ENCODE measurements at places on chromosomes 13 and 19. TPM values are rescaled to one million over a fixed set of nuclear protein-coding genes. Genes with fewer than 3 reads are reported as not detected.

The ZNF350 gene
- total RNA-seq = 18.9 TPM

The TIMM50 gene
- total RNA-seq = 52.4 TPM

The CAPS gene
- 82.1 TPM for total RNA-seq

The ZGLP1 gene
- 4.6 TPM for total RNA-seq

The CYP2A6 gene
- total RNA-seq = not detected

The CYP2F1 gene
- total RNA-seq = not detected

DNA sequence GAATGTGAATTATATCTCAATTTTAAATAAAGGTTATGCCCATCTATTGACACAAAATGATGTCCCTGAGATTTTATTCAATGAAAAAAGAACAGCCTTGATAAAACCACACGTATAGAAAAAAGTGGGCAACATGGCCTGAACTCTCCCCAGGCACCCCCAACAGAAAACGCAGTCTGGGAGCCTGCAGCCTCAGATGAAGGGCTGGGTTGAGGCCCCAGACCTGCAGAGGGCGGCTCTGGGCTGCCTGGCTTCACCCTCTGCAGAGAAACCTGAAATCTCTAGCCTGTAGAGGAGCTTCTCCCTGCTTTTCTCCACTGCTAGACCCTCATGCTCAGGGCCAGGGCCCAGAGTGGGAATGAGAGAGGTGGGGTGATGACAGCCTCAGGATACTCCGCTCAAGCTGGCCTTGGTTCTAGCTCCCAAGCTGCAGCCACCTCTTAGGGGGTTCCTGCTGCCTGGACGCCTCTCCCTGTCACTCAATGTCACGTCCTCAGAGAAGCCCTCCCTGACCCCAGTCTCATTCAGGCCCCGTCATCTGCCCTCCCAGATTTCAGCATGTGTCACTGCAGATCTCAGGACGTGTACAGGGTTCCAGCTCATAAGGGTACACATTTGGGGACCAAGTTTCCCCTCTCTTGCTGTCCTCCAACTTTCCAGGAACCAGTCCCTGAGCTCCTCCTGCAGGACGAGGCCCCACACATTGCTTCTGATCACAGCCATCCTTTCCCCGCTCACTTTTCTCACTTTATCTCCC, 1.8 kb downstream of the MBD3 start:
- H3K27ac ChIP-seq = no peak overlapping the region
- H3K4me1 ChIP-seq = peaks cover 8% of the 10 kb centered on the region
- H3K4me3 ChIP-seq = peak overlapping the region; percentile 19
- H3K36me3 ChIP-seq = no peaks in the 10 kb centered on the region

DNA sequence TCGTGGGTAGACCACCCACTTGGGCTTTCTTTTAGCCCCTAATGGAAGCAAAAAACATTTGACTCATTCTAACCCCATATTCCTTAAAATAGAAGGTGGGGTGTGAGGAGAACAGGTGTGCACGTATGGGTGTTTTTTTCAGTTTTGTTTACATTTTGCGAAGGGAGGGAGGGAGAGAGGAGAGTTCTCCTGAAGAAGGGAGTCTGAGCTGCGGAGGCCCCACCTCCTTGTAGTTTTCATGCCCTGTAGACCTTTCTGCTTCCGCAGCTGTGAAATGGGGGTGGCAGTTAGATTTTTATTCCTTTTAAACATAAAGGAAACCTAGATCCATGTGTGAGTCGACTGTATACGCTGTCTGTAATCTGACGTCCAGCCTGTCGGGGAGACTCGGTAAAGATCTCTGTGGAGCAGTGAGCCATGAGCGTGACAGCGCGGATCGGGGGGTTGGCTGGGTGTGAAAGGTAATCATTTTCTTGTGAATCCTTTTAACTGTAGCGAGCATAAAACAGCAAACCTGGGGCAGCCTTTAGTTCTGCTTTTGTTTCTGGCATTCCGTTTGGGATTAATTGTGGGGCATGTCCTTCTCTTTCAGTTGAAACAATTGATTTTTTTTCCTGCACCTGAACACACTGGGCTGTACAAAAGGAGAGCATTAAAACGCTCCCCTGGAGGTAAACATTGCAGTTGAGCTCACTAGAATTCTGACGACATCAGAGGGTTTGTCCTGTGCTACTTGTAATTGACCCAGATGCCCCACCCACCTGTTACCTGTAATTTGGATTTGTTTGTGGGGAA, 2.3 kb downstream of the UPF1 start:
- DNase-seq = no peak
- peak overlapping the region; percentile 52 for H3K4me3 ChIP-seq
- peaks cover 19% of the 10 kb centered on the region for H3K4me1 ChIP-seq
- H3K27ac ChIP-seq = no peak overlapping the region

DNA sequence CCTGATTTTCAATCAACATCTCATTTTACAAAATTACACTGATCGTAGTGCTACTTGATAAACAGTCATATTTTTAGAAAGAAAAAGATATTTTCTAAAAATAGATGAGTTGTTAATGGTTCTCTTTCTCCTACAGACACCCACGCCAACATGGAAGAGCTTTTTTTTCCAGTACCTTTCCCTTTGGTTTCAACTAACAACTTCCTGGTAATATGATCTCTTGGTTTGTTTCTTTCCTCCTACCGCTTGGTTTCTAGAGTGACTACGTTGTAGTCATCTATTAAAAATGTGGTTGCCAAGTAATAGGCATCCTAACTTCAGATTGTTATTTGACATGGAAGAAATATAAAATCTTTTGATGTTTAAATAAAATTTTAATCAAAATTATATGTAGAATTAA, 189.0 kb downstream of the LACC1 start:
- H3K4me3 ChIP-seq = no peak overlapping the region
- no peak overlapping the region for H3K27ac ChIP-seq
- peak; percentile 38 for DNase-seq
- no peaks in the 10 kb centered on the region for H3K4me1 ChIP-seq
- H3K27me3 ChIP-seq = no peaks in the 10 kb centered on the region
- no peaks in the 10 kb centered on the region for H3K36me3 ChIP-seq

- no peaks in the 10 kb centered on the region for H3K36me3 ChIP-seq
- no peaks in the 10 kb centered on the region for H3K27me3 ChIP-seq
- DNase-seq = no peak
- no peak overlapping the region for H3K4me3 ChIP-seq
- peak overlapping the region; percentile 70 for H3K27ac ChIP-seq
Measured at GRCh38 chr13:34990399-34991214, 48.5 kb downstream of the NBEA start.

- H3K27ac ChIP-seq = no peak overlapping the region
Measured at GRCh38 chr19:31100206-31100590, 249.0 kb downstream of the TSHZ3 start.

DNA sequence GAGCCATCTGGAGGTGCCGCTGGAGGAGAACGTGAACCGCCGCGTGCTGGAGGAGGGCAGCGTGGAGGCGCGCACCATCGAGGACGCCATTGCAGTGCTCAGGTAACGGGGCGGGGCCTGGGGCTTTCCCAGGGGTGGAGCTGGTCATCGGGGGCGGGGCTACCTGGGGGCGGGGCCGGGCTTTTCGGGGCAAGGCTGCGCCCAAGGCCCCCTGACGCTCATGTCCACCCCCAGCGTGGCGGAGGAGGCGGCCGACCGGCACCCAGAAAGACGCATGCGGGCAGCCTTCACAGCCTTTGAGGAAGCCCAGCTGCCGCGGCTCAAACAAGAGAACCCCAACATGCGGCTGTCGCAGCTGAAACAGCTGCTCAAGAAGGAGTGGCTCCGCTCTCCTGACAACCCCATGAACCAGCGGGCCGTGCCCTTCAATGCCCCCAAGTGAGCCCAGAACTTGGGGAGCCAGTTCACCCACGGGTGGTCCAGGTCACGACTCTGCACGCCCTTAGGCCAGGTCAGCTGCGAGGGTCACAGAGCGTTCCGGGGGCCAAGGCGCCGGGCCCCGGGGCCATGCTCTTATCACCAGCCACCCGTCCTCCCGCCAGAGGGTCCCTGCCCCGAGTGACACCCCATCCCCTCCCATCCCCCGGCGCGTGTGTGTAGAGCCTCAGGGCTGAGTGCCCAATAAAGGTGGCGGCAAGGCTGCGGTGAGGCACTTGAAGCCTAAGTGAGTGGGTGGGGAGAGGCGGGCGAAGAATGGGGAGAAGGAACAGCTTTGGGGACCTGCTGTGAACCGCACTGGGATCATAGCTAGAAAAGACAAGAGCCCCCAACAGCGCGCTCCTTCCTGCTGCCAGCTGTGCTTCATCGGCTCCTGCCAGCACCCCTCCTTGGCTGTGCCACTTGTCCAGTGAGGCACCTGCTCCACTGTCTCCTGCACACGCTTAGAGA, 10.7 kb downstream of the CCDC124 start:
- no peak overlapping the region for H3K27ac ChIP-seq
- H3K36me3 ChIP-seq = no peaks in the 10 kb centered on the region
- DNase-seq = peak; percentile 70
- no peaks in the 10 kb centered on the region for H3K27me3 ChIP-seq

- no peak overlapping the region for H3K27ac ChIP-seq
- H3K4me3 ChIP-seq = peak overlapping the region; percentile 76
- no peaks in the 10 kb centered on the region for H3K27me3 ChIP-seq
- peaks cover 4% of the 10 kb centered on the region for H3K4me1 ChIP-seq
Measured at GRCh38 chr13:114315074-114315785, 927 bp downstream of the CHAMP1 start.

DNA sequence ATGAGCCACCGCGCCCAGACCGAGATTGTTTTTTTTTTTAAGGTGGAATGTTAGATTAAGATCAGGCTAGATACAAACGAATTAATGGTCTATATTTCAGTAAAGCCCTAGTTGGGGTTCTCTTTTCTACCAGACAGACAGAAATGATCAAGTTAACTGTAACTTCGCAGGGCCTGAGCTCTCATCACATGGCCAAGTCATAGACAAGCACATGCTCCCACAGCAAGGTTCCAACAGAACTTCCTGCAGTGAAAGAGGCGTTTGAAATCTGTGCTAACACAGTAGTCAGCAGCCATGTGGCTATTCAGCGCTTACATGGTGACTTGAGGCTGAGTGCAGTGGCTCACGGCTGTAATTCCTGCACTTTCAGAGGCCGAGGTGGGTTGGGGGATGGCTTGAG, 34.7 kb upstream of the SEMA6B start:
- no peak overlapping the region for H3K27ac ChIP-seq
- H3K36me3 ChIP-seq = no peaks in the 10 kb centered on the region
- peaks cover 4% of the 10 kb centered on the region for H3K27me3 ChIP-seq
- no peaks in the 10 kb centered on the region for H3K4me1 ChIP-seq

DNA sequence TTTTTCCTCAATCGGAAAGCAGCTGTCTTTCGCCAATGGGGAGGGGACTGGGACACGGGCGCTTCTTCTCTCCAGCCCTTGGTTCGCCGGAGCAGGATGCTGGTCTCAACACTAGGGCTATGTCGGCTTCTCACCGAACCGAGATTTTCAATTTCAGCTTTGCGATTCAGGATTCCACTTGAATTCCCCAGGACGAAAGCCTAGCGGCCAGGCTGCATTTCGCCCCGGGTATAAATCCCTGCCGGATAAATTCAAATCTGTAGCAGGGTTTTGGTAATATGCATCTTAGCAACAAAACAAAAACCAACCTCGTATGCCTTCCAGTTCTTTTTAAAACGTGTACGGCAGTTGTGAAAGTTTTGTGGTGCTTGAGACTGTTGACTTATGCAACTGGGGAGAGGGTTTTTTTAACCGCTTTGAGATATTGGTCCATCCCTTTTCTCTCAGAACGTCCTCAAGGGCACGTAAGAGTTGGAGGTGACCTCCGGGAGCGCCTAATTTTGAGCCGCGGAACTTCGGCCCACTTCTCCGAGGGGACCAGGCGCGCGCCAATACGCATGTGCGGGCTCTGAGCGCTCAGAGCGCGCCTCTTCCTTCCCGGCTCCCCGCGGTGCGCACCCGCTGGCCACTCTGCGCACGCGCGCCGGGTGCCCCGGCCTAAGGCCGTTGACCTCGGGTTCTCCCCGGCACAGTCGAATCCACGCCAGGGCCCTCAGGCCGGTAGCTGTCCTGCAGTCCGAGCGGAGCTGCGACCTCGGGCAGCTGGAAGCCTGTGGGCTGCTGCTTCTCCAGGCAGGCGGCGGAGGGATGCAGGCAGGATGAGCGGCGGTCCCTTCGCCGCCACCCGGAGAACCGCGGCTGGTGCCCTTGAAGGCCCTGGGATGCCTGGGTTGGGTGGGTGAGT, 7.6 kb downstream of the POU4F1 start:
- H3K4me3 ChIP-seq = no peak overlapping the region
- peak; percentile 69 for DNase-seq
- no peak overlapping the region for H3K27ac ChIP-seq
- no peaks in the 10 kb centered on the region for H3K36me3 ChIP-seq
- H3K4me1 ChIP-seq = no peaks in the 10 kb centered on the region

GRCh38 chr13:33228648-33229445, 56.7 kb downstream of the STARD13 start:
- DNase-seq = no peak
- no peaks in the 10 kb centered on the region for H3K27me3 ChIP-seq
- no peaks in the 10 kb centered on the region for H3K36me3 ChIP-seq
- no peak overlapping the region for H3K27ac ChIP-seq
- no peak overlapping the region for H3K4me3 ChIP-seq
- no peaks in the 10 kb centered on the region for H3K4me1 ChIP-seq

DNA sequence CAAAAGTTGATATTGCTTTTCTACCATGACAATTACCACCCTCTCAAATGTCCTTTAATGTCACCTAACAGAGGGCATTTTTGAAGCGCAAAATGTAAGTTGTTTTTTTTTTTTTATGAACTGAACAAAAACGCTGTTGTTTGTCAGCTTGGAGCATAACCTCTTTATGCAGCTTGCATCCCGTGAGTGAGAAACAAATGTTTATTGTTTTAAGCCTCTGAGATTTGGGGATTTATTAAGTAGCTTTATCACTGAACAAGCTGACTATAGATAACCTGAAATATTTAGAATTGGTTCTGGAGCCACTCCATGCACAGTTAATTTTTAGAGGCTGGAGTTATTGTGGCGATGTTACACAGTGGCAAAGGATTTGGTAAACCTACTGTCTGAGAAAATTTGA, 80.1 kb upstream of the ATXN8OS start:
- DNase-seq = no peak
- no peaks in the 10 kb centered on the region for H3K36me3 ChIP-seq
- no peak overlapping the region for H3K4me3 ChIP-seq
- no peak overlapping the region for H3K27ac ChIP-seq

GRCh38 chr13:109256866-109257760, 529.3 kb downstream of the IRS2 start:
- H3K4me3 ChIP-seq = no peak overlapping the region
- H3K27ac ChIP-seq = no peak overlapping the region
- H3K27me3 ChIP-seq = no peaks in the 10 kb centered on the region
- peak; percentile 63 for DNase-seq

GRCh38 chr13:99693852-99694611, 192.8 kb downstream of the TM9SF2 start:
- no peak overlapping the region for H3K4me3 ChIP-seq
- H3K36me3 ChIP-seq = no peaks in the 10 kb centered on the region
- peaks cover 2% of the 10 kb centered on the region for H3K27me3 ChIP-seq
- DNase-seq = no peak

- H3K4me3 ChIP-seq = no peak overlapping the region
- no peak overlapping the region for H3K27ac ChIP-seq
- H3K36me3 ChIP-seq = no peaks in the 10 kb centered on the region
- no peaks in the 10 kb centered on the region for H3K27me3 ChIP-seq
- peak; percentile 57 for DNase-seq
Measured at GRCh38 chr19:14333101-14333871, 48.0 kb upstream of the ADGRE5 start.

All from kidney (tissue), 22 donors.